ENCODE measurements at places on chromosomes 7 and 10.

GRCh38 chr10:78894841-78895195 is 173.9 kb upstream of the ZMIZ1 start:
- no peak for DNase-seq

DNA sequence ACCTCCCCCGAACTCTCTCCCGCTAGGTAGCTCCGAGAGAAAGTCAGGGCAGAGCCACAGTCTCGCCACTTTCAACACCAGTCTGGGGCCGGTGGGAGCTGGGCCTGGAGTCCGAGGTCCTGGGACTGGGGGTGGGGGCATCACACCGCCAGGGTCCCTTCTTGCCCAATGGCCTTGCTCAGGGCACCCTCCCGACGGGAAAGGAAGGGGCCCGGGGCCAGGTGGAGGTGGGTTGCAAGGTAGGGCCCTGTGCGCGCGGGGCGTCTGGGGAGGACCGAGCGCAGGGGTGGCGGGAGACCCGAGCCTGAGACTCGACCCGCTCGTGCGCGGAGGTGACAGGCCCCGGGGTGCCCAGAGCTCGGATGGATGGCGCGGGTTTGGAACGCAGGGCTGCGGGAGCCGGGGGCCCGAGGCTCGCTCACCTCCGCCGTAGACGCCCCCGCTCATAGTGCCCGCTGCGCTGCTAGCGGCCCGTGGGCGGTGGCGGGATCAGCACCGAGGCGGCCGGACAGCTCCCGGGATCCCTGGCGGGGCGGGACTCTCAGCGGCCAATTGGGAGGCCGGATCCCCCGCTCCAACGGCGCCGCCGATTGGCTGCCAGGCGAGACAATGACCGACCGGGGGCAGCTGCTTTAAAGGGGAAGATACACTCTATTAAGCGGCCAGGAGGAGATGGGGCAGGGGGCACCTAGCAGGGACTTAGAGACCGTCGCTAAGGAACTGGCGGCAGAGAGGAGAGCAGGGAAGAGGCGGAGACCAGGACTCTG is at the start of gene ACTL6B:
TSS of gene ACTL6B (minus strand) at position 541 of the 767 bp plus-strand sequence. CDS start at position 447, 94 bp downstream.
- no peak for DNase-seq

DNA sequence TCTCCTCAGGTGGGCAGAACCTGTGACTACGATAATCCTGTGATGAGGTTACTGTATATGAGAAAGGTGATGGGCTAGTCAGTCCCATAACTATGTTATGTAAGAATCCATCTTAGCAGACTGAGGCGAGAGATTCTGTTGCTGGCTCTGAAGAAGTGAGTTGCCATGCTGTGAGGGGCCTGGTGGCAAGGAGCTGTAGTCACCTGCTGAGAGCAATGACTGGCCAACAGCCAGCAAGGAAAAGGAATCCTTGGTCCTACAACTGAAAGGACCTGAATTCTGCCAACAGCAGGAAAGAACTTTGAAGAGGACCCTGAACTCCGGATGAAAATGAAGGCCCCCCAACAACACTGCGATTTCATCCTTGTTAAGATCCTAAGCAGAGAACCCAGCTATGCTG is 31.0 kb upstream of the DNAJB12 start:
- DNase-seq = no peak

- DNase-seq = no peak
Observed at GRCh38 chr7:138822867-138823535, 25.0 kb upstream of the ATP6V0A4 start.

DNA sequence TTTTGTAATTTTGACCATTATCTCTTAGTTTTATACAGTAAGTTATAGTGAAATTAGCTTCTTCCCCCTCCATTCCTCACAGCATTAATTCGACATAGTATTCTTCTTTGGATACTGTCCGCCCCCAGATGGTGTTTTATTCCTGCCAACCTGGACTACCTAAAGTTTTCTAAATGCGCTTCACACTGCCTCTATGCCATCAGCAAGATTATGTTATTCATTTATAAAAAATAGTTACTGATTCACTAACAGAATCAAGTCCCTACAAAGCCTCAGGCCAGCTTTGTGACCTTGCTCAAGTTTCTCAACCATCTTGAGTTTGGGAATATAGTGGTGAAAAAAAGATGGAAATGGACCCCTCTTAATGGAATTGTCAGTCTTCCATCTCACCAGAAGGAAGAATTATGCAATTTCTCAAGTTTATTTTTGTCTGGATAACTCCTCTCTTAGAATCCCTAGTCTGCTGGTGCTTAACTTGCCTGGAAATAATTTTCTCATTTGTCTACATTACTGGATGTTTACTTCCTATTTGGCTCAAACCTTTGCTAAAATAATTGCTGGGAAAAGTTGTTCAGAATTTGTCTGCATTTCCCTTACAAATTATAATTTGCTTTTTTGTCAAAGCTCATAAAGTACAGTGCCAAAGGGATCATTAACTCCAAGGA is 16.7 kb upstream of the FGL2 start:
- DNase-seq = no peak

DNA sequence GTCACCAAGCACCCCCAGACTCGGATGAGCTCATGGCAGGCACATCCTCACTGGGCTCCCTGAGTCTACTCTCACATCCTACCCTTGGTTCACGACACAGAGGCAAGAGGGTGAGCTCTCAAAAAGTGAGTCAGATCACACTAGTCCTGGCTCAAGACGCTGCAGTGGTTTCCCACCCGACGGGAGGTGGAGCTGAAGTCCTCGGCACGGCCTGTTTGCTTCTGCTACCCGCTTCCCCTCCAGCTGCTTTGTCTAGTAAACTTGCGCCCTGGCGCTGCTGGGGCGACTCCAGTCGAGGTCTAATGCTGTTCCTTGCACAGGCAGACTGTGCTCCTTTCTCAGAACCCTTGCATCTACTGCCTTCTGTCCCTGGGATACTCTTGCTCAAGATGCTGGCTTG is 13.5 kb upstream of the SFMBT2 start:
- DNase-seq = no peak

- DNase-seq = no peak
Observed at GRCh38 chr7:132028144-132028920, 471.9 kb upstream of the PODXL start.

GRCh38 chr10:26310361-26310760 is 93.8 kb downstream of the GAD2 start:
- no peak for DNase-seq

GRCh38 chr7:45217358-45217757 is 59.8 kb downstream of the RAMP3 start:
- no peak for DNase-seq

GRCh38 chr7:103632972-103633371 is 187.0 kb upstream of the SLC26A5 start:
- no peak for DNase-seq

- DNase-seq = no peak
Observed at GRCh38 chr10:97686301-97686961, 610 bp downstream of the AVPI1 start.

GRCh38 chr10:48843198-48843597 is 96.4 kb downstream of the LRRC18 start:
- DNase-seq = no peak

DNA sequence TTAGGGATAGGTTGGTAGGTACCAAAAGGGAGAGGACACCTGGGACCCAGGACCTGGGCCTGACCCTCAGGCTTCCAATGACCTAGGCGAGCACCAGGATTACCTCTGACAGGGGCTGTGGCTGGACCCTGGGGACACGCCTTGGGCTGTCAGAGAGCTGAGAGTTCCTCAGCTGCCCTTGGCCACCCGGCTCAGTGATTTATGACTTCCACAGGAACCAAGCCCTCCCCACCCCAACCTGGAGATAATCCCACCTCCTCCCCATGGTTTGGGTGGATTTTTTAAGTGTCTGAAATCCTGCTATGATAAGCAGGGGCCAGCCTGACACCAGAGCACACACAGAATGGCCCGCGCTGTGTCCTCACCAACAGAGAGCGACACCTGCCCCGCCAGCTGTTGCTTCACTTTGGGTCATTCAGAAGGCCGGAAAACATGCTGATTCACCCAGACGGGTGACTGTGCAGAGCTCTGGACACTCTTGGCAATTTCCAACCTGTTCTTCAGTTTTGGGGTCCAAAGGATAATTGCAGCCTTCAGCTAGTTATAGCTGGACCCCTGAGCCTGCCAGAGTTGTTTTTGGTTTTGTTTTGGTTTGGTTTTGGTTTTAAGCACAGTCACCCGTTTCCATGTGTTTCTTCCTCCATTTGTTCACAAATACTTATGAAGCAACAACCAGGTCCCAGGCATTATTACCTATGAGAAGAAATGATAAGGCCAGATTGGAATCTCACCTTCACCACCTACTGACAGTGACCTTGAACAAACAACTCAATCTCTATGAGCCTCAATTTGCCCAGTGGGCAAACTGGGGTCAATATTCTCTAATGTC is 78.2 kb downstream of the RAB11FIP2 start:
- no peak for DNase-seq

DNA sequence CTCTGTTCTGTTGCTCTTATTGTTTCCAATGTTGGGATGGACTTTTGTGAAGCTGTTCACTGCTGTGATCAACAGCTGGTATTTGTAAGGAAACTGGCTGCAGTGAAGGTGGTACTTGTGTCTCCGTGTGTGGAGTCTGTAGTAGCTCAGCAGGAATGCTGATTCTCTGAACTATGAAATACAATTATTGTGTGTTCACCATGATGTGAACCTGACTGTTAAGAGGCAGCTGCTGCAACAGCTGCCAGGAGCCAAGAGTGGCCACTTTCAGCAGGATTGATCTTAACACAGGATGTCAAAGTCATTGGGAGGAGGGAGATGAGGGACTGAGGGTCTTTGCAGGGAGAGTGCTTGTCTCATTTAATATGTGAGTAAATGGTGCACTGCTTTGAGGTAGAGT is 13.9 kb downstream of the VSTM2A start:
- no peak for DNase-seq

DNA sequence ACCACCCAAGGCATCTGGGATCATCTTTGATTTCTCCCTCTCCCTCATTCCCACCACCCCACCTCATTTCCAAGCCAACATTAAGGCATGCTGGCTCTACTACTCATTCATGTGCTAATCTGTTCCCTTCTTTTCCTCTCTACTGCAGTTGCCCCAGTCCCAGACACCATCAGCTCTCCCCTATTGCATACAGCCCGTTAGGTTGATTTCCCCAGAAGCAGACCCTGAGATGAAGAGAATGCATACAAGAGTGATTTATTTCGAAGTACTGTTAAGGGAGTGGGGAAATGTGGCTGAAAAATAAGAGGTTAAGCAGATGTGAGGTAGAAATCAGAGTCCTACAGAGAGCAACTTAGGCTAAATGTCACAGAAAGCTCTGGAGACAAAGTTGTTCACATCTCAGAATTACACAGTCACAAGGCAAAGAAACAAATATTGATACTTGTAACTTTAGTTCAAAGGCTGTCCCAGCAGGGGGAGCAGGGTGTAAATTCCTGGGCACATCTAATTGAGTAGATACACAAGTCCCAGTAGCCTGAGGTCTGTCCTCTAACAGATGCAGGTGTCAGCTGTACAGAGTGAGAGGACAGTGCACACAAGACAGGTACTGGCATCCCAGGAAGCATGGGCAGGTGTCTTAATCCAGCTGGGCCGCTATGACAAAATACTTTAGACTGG is 20.9 kb downstream of the AKR1D1 start:
- DNase-seq = no peak

DNA sequence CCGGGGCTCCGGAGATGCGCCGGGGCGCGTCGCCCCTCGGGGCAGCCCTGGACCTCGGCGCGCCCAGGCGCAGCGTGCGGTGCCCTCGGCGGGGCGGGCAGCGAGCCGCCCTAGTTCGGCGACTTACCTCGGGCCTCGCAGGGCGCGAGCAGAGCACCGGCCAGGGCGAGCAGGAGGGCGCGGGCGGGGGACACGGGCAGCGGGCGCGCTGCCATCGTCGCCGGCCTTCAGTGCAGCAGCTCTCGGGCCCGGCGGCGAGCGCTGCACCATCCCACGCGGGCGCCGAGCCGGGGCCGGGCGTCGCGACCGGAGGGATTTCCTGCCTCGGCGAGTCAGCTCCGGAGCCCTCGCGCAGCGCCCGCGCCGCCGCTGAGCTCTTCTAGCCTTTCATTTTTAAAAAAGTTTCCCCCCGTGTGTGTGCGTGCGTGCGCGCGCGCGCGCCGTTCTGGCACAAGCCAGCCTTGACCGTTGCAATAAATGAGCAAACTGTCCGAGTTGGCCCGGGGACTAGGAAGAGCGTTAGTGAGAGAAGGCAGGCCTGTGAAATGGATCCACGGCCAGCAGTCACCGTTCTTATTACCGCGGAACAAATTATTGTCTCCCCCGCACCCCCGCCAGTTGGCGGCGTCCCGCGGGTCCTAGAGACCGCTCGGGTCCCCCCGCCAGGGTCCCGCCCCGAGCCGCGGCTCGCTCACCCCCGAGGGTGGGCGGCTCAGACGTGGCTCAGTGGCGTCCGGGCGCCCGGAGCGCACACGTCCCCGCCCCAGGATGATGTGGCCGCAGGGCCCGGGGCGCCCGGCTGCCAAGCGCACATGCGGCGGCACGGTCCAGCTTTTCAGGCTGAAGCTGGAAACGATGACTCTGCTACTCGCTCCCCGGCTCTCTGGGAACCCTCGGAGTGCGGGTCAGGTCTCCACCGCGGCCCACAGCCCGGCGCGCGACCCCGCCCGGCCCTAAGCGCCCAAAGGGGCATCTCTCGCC is at the start of gene ADAM12:
TSS of gene ADAM12 (minus strand) at position 547 of the 981 bp plus-strand sequence. CDS start at position 215, 332 bp downstream.
- no peak for DNase-seq

GRCh38 chr7:49172639-49173038 is 248.3 kb downstream of the CDC14C start:
- no peak for DNase-seq

DNA sequence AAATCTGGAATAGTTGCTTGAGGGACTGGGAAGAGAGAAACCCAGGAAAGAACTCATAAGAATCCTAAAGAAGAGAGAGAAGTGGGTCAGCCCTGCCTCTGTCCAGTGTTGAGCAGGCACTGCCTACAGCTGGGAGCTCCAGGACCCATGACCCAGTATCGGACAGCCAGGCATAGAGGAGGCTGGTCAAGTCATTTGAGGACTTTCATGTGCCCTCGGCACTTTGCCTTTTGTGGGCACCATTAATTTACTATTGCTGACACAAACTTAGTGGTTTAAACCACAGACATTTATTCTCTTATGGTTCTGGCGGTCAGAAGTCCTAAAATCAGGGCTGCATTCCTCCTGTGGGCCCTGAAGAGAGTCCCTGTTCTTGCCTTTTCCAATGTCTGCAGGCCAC is 60.3 kb downstream of the CPXM2 start:
- no peak for DNase-seq

DNA sequence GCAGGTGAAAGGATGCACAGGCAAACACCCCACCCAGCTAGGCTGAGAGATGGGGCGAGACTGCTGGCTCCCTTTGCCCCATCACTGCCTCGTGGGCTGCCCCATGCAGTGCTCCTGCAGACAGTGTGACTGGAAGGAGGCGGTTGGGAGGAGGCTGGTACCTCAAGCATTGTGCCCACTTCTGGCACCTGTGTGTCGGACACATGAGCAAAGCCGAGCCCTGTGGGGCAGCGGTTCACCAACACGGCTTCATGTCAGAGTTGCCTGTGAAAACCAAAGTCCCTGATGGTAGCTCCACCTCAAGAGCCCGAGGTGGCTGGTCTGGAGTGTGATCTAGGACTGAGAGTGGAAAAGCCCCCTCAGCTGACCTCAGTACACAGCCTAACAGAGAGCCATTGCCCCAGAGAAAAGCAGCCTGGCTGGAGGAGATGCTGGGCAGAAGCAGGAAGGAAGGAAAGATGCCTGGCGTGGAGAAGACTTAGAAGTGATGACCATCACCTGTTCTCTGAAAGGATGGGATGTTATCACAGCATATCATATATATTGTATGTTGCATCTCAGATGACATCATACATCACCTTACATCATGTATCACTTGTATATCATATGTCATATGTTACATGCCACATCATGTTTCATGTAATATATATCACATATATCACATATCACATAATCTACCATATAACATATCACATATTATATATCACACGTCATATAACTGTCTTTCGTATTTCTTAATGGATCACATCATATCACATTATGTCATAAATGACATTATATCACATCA is 75.6 kb downstream of the ADCY1 start:
- DNase-seq = no peak

- DNase-seq = no peak
Observed at GRCh38 chr10:78715435-78715834, 353.3 kb upstream of the ZMIZ1 start.

Measured in activated T-helper 1 cell treated with Interleukin-2 at 50 U/mL for 16 hours (primary cell).